Epithelial cell of prostate (primary cell): ENCODE measurements at places on chromosomes 1 and 21.
A peak's percentile ranks its signal among the peaks of the same experiment; 100 is the strongest.

DNA sequence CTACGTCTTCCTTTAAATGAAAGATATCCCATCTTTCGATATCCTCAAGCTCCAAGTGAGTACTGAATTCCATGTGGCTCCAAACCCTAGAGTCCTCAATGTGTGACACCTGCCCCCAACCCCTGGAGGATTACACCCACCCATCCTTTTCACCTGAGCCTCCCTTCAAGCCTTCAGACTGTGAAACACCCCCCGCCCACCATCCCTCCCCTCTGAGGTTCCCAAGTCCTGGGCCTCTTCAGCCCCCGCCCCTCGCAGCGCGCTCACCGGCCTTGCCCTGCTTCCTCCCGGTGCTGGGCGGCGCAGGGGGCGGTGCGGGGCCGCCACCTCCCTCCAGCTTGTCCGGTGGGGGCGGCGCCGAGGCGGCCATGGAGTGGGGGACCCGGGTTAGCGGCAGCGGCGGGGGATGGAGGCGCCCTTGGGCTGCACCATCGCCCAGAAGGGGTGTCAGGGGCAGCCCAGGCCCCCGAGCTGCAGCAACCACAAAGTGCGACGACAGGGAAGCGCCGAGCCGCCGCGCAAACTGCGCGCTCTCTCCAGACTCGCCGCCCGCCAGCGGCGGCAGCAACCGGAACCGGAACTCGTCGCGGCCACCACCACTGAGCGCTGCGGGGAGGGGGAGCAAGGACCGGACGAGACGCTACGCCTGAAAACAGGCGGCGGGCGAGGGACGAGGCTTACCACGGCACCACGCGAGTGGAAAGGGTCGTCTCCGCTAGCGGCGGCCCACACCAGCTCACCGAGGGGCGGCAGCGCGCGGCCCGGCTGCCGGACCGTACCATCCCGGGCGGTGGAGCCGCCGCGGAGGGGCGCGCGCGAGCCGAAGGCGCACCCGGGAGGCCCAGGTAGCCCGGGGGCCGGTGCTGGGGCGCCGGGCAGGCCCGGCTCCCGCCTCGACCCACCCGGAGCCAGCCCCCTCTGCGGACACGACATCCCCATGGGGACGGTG, at the start of gene PYGO2:
TSS of gene PYGO2 (minus strand) at position 576 of the 949 bp plus-strand sequence. CDS start at position 370, 206 bp downstream.
- DNase-seq = no peak

- DNase-seq = no peak
Observed at GRCh38 chr1:28507646-28508434, 2.0 kb downstream of the RCC1 start.

DNA sequence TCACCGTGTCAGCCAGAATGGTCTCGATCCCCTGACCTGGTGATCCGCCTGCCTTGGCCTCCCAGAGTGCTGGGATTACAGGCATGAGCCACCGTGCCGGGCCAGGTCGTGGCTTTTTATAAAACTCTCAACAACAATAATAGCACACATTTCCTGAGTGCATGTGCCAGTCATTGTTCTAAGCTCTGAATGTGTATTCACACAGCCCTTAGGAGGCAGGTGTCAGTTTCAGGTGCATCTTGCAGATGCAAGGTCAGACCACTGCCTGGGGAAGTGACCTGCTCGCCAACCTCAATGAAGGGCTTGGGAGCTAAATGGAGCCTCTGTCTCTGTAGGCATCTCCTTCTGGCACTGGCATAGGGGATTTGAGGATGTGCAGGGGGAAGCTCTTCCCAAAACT, 1.6 kb upstream of the LEFTY2 start:
- DNase-seq = no peak

- no peak for DNase-seq
Observed at GRCh38 chr1:30172299-30172694, 551.1 kb downstream of the MATN1 start.

- no peak for DNase-seq
Observed at GRCh38 chr1:54462597-54463258, 56.5 kb upstream of the SSBP3 start.

DNA sequence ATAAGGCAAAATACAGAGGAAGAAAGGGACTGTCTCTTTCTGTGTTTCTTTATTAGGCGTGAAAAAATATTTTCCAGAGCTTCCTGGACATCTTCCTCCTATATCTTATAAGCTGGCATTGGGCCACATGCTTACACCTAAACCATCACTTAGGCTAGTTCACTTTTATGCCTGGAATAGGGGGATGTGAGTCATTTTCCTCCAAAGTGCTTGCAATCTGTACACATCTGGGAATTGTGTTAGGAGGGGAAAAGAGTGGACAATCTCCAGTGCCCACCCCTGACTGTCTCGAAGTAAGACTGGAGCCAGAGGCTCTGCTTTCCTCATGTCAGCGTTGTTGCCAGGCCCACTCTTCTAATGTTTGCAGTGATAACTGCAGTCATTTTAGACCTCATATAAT, 29.9 kb downstream of the GIPC2 start:
- DNase-seq = no peak

DNA sequence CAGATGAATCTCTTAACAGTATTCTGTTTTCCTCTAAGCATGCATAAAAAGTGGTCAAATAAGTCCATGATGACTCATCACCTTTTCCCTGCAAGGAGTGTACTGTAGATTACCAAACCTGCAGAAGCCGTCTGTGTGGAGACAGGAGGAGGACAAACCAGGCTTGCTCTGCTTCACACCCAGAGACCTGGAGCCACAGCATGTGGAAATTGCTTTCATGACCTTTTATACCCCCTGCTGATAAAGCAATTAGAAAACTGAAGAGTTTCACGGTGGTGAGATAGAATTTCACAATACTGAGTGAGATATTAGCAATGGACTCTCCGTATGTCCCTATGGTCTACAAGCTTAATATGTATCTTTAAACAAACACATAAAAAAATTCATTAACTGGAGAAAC, 9.4 kb downstream of the CORT start:
- DNase-seq = peak; percentile 61

DNA sequence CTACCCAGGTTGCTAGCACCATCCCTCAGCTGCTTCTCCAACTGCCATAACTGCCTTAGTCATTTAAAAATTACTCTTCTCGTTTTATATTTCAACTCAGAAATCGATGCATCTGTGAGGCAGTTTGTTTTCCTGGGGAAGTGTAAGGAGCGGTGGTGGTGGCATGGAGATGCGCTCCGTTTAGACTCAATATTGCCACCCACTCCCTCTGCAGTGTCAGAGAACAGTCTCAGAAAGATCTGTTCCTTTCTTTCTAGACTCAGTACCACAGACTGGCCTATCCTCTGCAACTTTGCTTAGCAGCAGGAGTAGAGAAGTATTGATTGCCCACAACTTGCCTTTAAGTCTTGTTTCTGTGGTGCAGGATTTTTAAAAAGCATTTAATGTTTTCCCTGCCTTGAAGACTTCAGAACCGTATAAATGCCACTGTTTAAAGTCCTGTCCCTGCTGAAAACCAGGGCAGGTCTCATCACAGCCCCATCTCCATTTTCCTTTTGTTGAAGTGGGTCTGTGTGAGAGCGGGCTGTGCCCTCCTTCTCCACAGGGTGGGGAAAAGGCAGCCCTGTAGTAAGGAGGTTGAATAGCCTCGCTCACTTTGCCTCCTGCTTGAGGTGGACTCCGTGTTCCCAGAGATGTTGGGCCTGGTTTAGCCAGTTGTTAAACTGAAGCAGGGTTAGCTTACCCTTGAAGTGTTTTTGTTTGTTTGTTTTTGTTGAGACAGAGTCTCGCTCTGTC, 105.2 kb downstream of the NFIA start:
- DNase-seq = no peak

DNA sequence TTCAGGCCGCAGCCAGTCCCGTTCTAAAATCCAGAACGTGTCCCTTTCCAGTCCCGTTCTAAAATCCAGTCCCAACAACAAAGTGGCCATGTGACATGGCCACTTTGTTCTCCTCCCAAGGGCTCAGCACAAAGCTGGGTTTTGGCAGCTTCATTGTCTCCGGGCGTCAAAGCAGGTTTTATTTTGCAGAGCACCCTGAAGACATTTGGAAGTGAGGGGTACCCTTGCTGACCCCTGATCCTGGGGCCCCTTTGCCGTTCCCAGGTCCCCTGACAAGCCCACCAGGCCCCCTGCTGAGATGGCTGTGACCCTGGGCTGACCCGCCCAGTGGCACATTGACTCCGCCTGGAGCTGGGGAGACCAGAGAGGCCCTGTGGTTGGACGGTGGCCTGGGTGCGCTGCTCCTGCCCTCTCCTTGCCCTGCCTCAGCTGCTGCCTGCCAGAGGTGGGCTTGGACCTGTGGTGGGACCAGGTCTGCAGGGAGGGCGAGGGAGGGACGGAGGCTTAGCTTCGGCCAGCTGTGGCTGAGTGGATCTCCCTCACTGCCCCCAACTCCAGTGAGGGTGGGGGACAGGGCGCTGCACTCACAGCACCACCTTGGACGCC, 4.3 kb downstream of the PFKL start:
- no peak for DNase-seq

GRCh38 chr1:165860065-165860464, 32.7 kb downstream of the UCK2 start:
- no peak for DNase-seq

DNA sequence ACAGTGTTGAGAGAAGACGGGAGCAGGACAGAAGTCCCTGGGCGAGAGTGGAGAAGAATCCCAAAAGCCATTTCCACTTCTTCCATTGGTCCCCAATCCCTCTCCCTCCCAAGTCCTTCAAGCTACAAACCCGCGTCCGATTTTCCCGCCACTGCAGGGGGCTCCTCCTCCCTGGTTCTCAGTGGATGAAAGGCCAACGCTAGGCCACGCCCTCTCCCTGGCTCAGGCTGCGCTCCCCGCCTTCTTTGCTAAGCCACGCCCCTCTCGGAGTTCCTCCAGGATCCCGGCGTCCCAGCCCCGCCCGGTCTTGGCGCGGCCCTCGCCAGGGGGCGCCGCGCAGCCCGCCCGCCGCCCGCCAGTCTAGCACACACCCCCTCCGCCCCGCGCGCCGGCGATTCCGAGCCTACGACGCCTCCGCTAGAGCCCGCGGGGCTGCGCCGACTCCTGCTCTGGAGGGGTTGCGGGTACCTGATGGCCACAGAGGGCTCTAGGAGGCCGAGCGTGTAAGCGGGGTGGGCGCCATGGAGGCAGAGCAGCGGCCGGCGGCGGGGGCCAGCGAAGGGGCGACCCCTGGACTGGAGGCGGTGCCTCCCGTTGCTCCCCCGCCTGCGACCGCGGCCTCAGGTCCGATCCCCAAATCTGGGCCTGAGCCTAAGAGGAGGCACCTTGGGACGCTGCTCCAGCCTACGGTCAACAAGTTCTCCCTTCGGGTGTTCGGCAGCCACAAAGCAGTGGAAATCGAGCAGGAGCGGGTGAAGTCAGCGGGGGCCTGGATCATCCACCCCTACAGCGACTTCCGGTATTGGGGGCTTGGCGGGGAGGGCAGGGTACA, at the start of gene HCN3:
TSS of gene HCN3 (plus strand) at position 394 of the 832 bp plus-strand sequence. CDS start at position 522, 128 bp downstream.
- DNase-seq = peak; percentile 52

- no peak for DNase-seq
Observed at GRCh38 chr1:85062425-85063026, 14.2 kb upstream of the MCOLN3 start.

GRCh38 chr1:236920286-236920894, 83.9 kb downstream of the MT1HL1 start:
- DNase-seq = no peak

GRCh38 chr1:23799570-23800399, 769 bp downstream of the GALE start:
- peak; percentile 69 for DNase-seq

- no peak for DNase-seq
Observed at GRCh38 chr1:40976952-40977690, 2.4 kb upstream of the CTPS1 start.
